ENCODE measurements at places on chromosomes 2 and 18. TPM values are rescaled to one million over a fixed set of nuclear protein-coding genes. Genes with fewer than 3 reads are reported as not detected.

Gene CSRNP3
- total RNA-seq: 2.9 TPM

Gene RSAD2
- total RNA-seq: 4.6 TPM

Gene NCKAP5
- total RNA-seq: 10.6 TPM

DNA sequence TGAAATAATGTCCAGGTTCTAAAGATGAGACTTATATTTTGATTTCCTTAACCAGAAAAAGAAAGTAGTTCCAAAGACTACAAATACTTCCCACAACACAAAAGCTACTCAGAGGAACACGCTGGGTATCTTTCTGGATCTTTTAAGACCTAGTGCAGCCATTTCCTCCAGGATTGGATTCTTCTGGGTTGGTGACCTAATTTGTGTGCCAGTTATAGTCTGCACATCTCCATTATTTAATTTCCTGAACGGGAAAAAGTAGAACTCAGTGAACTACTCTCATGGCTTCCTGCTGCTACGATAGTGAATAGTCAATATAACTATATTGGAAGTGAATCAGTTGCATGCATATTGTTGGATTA is 1.5 kb downstream of the TMEM87B start:
- no peak for DNase-seq

DNA sequence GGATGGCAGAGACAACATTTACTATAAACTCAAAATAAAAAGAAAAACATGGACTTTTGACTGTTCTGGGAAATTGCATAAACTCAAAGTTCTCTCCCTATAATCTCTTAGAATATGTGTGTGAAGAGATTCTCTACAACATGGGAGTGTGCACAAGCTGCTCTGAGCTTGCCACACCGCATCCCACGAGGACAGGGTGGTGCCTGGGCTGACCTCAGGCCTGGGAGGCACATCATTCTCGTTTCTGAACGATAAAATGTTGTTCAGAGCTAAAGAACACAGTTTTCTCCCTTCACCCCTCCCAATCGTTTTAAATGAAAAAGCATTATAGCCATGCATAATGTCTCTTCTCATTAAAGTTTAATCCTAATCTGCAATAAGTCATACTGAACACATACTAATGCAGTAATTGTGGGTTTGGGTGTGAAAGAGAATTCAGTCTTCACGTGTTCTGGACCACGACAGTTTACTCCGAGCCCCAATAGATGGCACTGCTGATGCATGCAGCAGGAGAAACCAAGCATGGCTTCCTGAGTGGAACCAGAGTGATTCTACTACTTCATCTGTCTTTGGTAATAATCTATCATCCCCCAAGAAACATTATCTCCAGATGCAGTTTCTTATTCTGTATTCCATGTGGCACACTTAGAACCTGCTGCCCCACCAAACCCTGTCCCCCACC is 46.9 kb upstream of the LAMA1 start:
- peak; percentile 26 for DNase-seq

GRCh38 chr18:58716060-58716756 is 44.9 kb downstream of the MALT1 start:
- DNase-seq: no peak

DNA sequence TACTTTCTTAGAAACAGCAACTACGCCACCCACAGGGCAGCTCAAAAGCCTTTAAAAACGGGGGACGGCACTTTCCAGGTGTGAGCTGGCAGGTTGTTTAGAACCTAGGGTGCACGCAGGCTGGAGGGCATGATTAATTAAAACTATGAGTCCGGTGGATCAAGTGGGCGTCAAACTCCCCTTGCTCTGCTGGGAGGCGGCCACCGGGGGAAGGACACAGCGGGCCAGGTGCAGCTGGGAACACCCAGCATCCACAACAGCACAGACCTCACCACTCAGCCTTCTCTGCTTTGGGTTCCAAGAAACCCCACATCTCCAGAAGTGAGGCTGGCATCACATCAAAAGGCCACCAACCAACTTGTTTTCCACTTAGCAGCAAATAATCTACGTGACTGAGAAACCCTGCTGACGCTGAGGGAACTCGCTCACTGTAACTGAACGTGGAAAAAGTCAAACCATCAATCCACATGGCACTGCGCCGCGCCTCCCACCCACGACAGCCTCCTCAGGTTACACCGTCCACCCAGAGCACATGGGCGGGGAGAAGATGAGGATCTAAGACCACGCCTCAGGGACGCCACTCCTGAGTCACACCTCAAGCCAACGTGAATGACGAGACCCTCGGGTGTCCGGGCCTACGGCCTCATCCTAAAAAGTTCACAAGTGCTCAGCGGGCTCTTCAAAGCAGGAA is 118.2 kb downstream of the ZNF516 start:
- peak; percentile 56 for DNase-seq

GRCh38 chr2:60544062-60544461 is 9.4 kb downstream of the BCL11A start:
- DNase-seq: no peak

GRCh38 chr18:70284976-70285620 is 3.7 kb upstream of the SOCS6 start:
- no peak for DNase-seq

DNA sequence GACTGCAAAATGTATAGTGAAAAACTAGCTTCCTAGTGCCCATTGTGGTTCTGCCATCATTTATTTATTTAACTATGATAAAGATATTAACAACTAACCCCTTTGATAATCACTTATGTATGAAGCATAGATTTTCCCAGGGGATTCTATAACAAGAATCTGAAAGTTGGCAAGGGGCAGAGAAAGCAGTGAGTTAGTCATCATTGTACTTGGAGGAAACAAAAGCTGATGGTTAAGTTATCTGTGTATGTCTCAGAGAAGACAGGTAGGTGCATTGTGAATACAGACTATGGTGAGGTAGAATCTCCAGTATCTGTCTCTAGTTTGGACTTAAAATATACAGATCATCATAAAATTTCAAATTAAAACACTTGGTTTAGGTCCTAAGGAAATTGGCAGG is 2159.1 kb upstream of the CELF4 start:
- no peak for DNase-seq

Measured in cardiac septum (tissue), 1 donor.